IMR-90 (cell line): ENCODE measurements at places on chromosomes 5 and 9. TPM values are rescaled to one million over a fixed set of nuclear protein-coding genes. Genes with fewer than 3 reads are reported as not detected.
A peak's percentile ranks its signal among the peaks of the same experiment; 100 is the strongest.

Gene PTCH1
- total RNA-seq = 4.1 and 5.3 TPM in 2 replicates

Gene WDR70
- 29.9 and 33.1 TPM in 2 replicates for total RNA-seq

Gene DMRTA1
- under 0.01 TPM in 2 replicates for total RNA-seq

Gene KLF9
- total RNA-seq = 7.5 and 11.4 TPM in 2 replicates

Gene TAS2R1
- total RNA-seq = not detected in 2 replicates

Gene SRA1
- 52.9 and 53.9 TPM in 2 replicates for total RNA-seq

Gene PCDHA1
- under 0.01 TPM in 1 of 2 replicates, not detected in the other for total RNA-seq

Gene ADRA1B
- total RNA-seq = 0.18 and 0.56 TPM in 2 replicates

Gene PRR16
- 9.9 and 10.6 TPM in 2 replicates for total RNA-seq

Gene PITX1
- total RNA-seq = 10.3 and 10.4 TPM in 2 replicates

Gene FAM120A
- 65.8 and 75.1 TPM in 2 replicates for total RNA-seq

Gene PCDHB7
- 0.18 and 0.28 TPM in 2 replicates for total RNA-seq

Gene CYLC2
- total RNA-seq = not detected in 2 replicates

Gene ARRDC3
- 82.2 and 86.7 TPM in 2 replicates for total RNA-seq

Gene ANKDD1B
- 0.28 TPM in 1 of 2 replicates, not detected in the other for total RNA-seq

GRCh38 chr9:93904649-93905472 is 50.3 kb downstream of the BARX1 start:
- no peak for DNase-seq

DNA sequence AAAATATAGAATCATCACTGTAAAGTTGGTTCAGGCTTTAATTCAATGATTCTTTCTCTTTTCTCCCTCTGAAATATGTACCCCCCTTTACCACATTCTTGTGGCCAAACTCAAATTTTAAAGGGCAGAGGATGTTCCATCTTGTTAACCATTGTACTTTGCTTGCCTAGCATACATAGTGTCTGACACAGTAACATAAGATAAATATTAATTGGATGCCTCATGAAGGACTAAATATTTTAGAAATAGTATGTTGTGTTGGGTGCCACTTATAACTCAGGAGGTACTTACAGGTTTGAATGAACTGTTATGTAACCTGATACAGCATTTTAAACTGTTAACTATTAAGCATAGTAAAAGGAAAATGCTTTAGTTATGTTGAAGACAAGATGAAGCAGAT is 71.5 kb downstream of the NIPBL start:
- DNase-seq = peak; percentile 43

GRCh38 chr9:7375013-7375511 is 424.5 kb downstream of the DMAC1 start:
- DNase-seq = no peak

DNA sequence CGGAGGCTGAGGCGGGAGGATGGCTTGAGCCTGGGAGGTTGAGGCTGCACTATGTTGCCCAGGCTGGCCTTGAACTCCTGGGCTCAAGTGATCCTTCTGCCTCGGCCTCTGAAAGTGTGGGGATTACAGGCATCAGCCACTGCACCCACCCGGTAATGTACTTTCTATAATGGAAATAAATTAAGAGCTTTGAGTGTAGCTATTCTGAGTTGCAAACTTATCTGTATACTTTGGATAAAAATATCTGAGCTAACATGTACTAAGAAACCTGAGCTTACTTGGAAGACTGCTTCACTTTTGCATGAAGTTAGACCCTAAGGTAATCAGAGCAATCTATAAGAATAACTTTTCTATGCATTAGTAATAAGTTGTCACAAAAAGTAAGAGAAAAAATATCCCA is 50.0 kb downstream of the UNC13B start:
- DNase-seq = no peak

DNA sequence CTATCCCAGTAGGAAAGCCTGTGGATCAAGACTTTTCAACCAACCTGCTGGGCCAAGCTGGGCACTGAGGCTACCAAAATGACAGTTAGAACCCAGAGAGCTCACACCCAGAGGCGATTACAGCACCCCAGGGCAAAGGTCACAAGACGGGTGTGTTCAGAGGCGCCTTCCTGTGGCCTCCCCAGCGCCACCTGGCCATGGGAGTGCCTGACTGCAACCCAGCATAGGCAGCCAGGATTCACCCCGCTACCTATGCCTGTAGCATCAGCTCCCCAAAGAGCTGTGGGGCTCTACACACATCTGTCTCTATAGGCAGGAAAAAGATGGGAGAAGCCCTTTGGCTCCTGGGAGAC is 33.5 kb downstream of the PDGFRB start:
- DNase-seq = no peak

- DNase-seq = no peak
Observed at GRCh38 chr9:123757547-123757946, 172.4 kb downstream of the DENND1A start.

DNA sequence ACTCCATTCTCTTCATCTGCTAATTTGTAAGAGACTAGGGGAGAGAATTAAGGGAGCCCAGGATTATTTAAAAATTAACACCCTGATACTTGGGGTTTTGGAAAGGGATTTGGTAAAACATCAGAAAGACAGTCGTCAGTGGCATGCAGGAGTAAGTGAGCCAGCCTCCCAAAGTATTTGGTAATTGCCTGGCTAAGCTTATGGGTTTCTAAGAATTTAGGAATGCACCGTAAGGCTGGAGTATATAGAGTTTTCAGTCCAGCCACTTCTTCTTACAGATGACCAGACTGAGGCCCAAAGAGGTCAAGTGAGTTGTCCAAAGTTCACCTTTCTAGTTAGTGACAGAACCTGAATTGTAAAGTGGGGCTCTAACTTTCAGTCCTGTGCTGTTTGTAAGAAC is 25.8 kb upstream of the NFIB start:
- DNase-seq = no peak

DNA sequence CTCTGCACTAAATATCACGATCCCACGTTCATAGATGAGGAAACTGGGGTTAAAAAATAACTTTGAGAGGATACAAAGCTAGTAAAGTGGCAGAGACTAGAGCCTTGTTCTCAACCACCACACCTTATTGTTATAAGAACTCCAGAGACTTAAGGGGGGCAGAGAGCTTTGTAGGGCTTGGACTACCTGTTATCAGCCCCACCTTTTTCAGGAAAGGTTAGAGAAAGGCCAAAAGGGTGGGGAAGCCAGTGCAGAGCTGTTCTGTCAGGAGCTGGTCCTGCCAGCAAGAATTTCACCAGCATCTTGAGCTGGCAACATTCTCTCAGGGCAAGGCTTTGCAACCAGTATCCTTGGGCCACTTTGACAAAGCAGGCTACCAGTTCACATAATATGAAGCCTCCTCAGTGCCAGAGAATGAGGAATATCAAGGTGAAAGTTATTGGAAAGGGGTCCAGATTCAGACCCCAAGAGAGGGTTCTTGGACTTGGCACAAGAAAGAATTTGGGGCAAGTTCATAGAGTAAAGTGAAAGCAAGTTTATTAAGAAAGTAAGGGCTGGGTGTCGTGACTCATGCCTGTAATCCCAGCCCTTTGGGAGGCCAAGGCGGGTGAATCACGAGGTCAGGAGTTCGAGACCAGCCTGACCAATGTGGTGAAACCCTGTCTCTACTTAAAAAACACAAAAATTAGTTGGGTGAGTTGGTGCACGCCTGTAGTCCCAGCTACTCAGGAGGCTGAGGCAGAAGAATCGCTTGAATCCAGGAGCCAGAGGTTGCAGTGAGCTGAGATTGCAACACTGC is 66.2 kb upstream of the CLINT1 start:
- no peak for DNase-seq

GRCh38 chr9:125609744-125610143 is 97.3 kb downstream of the MAPKAP1 start:
- no peak for DNase-seq

- no peak for DNase-seq
Observed at GRCh38 chr9:133590231-133590855, 18.8 kb downstream of the FAM163B start.

GRCh38 chr9:90508940-90509339 is 133.7 kb downstream of the DIRAS2 start:
- DNase-seq = no peak

- no peak for DNase-seq
Observed at GRCh38 chr5:39132128-39132447, 57.9 kb upstream of the RICTOR start.

DNA sequence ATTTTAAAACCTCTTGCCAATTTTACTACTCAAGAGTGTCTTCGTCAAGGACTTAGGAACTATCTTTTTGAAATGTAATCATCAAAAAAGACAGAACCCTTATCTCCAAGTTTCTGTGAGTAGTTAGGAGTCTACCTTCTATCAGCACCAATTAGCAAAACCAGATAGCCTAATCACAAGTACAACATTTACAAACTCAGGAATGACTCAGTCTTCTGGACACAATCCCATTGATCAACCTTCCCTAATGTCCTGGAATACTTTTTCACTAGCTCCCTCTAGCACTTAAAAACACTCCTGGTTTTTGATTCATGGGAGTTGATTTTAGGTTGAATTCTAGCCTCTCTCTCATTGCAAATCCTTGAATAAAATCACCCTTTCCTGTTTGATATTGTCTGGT is 680.7 kb downstream of the PRR16 start:
- DNase-seq = peak; percentile 35

DNA sequence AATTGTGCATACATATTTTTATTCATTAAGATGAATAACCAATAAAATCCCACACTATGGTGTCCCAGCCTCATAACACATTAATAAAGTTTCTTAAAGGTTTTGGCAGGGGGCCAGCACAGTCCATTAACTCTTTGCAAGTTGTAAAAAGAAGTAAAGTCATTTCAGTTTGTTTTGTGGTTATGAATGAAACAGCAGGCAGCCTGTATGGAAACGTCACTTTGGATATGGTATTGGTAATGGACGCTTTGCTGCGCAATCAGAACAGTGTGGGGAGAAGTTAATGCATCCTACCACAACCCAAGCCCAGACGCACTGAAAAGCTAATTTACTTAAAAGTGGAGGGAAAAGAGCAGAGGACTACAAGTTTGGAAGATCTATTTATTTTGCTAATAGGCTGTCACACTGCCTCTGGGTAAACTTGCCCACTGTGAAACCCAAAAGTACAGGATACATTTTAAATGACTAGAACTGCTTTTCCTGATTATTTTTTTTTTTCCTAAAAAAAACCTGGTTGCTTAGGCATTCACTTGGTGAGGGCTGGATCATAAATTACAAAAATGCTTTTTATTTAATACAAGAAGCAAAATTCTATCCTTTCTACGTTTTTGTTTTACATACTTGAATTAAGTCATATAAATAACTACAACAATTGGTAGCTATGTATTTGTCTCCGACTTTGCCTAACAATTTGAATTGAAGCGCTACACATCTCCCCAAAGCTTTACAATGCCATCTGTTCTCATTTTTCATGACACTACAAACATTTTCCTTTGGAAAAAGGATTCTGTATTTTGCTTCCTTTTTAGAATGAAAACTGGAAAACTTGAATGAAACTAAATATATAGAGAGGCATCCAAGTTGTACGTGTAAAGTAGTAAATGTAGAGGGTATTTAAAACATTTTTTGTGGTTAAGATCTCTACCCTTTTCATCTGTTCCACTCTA is 104.3 kb downstream of the NFIB start:
- DNase-seq = no peak

- no peak for DNase-seq
Observed at GRCh38 chr9:98986866-98987651, 43.4 kb downstream of the COL15A1 start.

- DNase-seq = no peak
Observed at GRCh38 chr5:180105827-180106312, 34.3 kb upstream of the RNF130 start.

GRCh38 chr9:93576258-93577077 is at the start of gene PHF2:
PHF2 (plus strand) TSS chr9:93576584; CDS start chr9:93576774, 190 bp downstream.
- DNase-seq = no peak

- no peak for DNase-seq
Observed at GRCh38 chr5:146111409-146111808, 6.0 kb upstream of the PLAC8L1 start.

DNA sequence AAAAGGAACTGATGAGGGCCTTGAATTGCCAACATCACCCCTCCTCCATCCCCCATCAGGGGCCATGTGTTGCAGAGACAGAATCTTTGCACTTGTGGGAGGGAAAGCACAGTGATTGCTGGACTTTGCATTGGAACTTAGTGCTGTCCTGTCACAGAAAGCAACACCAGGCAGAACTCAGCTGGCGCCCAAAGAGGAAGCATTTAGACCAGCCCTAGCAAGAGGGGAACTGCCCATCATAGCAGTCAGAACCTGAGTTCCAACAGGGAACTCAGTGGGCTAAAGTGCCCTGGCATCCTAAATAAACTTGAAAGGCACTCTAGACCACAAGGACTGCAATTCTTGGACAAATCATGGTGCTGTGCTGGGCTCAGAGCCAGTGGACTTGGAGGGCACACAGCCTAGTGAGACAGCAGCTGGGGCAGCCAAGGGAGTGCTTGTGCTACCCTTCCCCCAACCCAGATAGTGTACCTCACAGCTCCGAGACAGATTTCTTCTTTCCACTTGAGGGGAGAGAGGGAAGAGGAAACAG is 128.1 kb downstream of the ACTL7B start:
- no peak for DNase-seq

DNA sequence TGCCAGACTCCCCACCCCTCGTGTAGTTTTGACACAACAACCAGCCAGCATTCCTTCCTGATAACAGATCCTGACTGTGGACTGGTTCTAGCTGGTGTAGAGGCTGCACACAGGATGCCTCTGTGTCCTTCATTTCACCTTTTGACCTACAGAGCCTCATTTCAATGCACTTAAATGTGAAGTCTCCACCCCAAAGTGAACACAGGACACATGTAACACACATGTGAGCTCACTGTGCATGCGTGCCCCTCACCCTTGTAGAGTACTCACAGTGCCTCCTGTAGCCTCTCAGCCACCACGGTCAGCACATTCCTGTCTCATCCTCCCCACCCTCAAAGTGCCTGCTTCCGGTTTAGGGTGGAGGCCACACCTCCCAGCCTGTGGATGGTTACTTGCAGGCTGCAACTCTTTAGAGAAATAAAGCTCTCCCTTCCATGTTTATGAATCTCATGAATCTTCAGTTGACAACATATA is 11.6 kb upstream of the NKD2 start:
- DNase-seq = no peak

DNA sequence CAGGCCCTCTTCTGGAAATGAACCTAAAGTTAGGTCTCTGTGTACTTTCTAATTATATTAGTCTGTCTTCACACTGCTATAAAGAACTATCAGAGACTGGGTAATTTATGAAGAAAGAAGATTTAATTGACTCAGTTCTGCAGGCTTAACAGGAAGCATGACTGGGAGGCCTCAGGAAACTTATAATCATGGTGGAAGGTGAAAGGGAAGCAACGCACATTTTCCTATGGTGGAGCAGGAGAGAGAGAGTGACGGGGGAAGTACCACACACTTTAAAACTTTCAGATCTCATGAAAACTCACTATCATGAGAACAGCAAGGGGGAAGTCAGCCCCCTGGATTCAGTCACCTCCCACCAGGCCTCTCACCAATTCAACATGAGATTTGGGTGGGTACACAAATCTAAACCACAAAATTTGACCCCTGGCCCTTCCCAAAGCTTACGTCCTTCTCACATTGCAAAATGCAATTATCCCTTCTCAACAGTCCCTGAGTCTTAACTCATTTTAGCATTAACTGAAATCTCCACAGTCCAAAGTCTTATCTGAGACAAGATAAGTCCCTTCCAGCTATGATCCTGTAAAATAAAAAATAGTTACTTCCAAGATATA is 40.7 kb downstream of the TRIP13 start:
- no peak for DNase-seq
